ENCODE measurements at places on chromosomes 16 and 17.

DNA sequence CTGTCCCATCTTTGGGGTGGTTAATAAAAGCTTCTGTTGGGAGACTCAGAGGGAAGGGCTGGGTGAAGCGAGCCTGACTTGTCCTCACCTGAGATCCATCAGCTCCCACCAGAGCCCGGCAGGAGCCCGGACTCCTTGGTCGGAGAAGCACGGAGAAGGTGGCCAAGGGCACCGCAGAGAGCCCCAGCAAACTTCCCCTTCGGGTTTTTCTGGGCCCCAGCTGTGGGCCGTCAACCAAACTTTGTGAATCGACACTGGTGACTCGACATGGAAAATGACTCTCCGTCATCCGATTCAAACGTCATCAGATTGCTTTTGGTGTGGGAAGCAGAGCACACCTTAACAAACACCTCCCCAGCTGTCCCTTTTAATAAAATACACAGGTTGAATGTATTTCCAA is 21.4 kb downstream of the ENPP7 start:
- no peak for DNase-seq

DNA sequence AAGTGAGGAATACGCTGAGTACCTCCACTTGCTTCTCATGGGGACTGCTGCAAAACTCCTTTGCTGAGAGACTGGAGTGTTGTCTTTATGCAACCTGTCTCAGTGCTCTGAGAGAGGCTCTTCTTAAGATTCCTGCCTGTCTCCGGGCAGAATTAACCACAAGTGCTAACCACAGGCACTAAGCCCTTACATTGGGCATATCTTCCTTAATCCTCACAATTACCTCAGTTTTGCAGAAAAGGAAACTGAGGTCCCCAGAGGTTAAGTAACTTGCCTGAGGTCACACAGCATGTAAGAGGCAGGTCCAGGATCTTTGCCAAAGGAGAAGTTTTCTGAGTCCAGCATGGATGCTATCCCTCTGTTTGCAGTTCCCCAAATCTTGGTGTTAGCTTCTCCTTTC is 86.0 kb downstream of the GP2 start:
- no peak for DNase-seq

DNA sequence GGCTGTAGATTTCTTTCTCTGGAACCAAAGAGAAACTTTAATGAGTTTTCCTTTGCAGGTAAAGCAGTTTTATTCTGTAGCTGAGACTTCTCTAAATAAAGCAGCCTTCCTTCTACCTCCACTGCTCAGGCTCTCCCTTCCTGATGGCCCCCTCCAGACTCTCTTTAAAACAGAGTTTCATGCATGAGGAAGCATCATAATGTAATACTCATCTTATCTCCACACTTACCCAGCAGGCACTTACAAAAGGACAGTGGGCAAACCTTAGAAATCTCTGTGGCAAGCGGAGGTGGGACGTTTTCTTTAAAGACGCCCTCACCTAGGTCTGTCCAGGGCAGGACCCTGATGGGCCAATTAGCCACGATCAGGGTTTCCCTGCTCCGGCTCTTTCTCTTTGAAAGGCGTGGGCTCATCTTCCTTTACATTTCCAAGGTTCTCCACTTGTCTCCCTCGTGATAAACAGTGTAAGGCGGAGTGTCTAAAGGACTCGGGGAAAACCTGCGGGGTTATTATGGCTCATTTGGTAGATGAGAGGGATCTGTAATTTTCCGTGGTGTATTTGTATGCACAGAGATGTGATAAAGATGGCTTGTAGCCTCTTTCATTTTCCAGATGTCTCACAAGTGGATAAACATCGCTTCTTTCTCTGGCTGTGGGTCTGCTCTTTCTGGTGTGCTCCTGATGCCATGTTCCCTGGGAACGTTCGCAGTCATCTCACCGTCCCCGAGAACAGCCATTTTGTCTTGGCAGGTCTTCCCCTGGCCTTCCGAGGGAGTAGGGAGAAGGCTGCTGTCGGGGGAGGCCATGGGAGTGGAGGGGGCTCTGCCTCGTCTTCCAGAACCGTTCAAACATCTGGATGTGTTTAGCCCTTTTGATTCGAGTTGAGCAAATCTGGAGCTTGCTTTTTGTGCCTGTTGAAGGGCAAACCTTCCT is 239.0 kb downstream of the CCDC182 start:
- DNase-seq: no peak

DNA sequence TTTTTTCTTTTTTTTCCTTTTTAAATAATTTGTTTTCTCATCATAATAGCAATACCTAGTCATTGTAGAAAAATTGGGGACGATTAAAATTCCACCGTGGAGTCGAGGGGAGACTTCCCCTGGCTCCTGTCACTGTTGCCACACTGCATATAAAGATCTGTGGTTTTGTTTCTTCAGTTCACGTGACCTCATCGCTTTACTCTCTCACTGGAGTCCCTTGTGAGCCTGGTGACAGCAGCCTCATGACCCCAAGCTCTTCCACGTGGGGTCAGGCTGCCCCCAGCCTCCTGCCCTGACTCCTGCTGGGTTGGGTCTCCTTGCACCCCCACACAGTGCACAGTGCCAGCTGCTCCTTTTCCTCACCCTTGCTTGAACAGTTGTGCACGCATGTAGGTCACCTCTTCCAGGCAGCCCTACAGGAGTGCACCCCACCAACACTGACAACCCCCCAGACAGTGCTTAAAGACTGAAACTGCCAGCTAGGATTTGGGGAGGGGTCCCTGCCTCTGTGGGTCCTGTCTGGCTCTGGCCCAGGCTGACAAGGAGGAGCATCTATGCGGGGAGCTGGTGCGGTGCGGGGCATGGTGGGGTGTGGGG is 7.3 kb upstream of the METRNL start:
- no peak for DNase-seq

- no peak for DNase-seq
Measured at GRCh38 chr17:46053911-46054534, 55.0 kb downstream of the STH start.

DNA sequence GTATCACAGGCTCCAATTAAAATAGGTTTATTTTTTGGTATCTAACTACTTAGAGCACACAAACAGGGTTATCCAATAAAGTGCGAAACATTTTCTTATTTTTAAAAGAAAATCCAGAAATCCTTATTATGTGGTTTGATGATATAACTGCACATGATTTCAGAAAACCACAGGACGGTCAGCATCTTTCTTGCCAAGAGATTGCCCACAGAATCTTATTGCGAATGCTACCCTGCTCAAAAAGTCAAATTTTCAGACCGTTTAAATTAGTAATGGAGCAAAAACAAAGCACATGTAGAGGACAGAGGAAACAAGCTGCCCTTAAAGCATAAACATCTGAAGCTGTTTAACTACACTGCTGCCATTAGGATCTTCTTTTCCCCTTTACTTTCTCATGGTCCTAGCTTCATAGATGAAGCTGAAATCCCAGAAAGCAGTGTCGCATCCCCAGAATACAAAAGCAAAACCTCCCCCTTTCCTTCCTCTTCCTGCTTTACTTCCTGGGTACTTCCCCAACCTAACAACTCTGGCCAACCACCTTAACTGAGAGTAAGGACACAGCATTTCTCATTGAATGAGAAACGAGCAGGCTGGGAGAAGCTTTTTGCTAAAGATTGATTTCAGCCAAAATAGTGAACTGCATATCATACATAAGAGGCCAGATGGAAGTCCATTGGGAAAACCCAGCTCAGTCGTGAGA is 43.7 kb downstream of the CMTM4 start:
- DNase-seq: no peak

GRCh38 chr16:57578521-57579360 is 36.3 kb downstream of the ADGRG5 start:
- DNase-seq: no peak

DNA sequence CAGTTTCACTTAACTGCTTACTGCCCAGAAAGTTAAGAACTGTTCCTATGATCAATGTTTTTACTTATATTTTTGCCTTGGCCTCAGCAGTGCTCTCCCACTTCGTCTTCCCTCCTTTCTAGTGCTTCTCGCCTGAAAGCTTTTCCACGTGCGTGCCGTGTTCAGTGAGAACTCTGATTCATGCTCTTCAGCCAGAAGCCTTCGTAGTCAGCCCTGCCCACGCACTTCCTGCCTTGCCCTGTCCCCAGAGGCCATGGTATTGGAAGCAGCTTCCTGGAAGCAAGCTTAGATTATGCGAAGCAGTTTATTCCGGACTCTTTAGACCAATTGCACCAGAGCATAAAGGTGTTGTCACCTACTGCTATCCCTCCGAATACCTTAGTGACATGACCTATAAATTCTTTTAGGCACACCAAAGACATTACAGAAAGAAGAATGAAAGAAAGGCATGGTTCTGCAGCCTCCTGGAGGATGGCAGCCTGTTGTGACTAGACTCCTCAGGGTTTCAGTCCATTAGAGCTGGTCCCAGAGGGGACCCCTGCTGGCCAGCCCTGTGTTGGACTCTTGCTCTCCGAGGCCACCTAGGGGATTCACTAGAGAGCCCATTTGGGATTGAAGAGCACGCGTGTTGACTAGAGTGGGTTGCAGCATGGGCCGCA is 105.2 kb downstream of the RPTOR start:
- DNase-seq: peak; percentile 72

DNA sequence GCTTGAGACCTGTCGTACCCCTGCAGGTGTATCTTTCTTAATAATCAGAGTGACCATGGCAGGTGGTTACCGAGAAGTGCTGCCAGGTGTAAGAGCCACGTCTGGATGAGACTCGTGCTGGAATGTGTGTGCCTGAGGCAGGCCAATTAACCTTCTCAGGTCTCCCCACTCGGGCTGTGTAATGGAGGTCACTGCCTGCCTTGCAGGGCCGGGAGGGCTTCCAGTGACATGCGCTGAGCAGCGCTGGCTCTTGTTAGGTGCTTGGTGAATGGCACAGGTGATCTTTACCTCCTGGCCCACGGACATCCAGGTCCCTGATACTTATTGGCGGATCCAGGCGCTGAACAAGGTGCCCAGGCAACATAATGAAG is 4.6 kb upstream of the GSE1 start:
- no peak for DNase-seq

GRCh38 chr16:85800321-85800669 is 800 bp downstream of the COX4I1 start:
- no peak for DNase-seq

DNA sequence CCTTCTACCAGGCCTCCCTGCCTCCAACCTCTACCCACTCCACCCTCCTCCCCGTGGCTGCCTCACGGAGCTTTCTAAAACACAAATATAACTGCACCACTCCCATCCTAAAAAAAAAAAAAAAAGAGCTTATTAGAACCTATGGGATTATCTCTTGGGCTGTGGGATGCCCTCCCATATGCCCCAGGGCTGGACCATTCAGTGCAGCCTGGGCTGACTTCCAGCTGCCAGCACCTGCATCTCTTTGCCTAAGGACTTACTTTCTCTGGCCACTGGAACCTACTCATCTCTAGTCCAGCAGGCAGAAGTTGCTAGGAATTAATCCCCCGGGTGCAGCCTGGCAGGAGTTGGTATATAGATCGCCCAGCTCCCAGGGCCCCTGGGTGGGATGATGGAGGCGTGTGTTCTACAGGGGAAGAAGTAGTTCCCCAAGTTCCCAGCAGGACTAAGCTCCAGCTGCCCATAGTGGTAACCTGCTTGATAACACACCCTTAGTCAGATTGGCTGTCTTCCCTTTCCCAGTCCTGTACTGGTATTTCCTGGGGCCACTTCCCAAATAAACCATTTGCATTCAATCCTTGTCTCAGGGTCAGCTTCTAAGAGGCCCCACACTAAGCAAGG is 10.3 kb downstream of the MPP3 start:
- DNase-seq: peak; percentile 61

DNA sequence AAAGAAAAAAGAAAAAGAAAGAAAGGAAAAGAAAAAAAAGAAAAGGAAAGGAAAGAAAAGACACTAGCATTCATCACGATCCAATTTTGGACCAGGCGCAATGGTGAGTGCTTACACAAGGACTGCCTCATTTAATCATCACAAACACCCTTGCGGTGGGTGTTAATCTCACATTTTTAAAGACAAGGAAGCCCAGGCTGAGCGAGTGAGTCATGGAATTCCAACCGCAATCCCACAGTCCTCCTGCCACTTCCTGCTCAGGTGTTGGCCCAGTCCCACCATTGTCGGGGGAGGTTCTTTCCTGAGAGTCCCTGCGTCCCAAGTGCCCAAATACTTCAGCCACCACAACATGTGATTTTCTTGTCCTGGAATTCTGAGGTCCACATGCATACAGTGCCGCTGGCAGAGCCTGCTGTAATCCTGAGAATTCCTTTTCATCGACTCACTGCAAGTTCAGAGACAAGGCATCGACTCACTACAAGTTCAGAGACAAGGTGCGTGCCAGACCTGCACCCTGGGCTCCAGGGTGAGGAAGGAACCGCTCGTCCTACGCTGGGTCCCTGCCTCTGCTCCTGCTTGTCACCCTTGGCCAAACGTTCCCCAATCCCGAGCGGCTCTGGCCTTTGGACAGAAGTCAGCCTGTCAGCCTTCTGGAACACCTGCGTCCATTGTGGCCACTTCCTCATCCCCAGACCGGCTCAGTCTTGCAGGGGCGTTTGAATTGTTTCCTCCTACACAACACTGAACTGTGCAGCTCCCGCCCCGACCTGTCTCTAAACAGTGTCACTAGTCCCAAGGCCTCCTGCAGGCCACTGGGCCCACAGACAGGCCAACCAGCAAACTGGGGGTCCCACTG is 5.8 kb downstream of the ZG16B start:
- peak; percentile 97 for DNase-seq

- DNase-seq: no peak
Measured at GRCh38 chr17:48997827-48998586, 822 bp downstream of the IGF2BP1 start.

DNA sequence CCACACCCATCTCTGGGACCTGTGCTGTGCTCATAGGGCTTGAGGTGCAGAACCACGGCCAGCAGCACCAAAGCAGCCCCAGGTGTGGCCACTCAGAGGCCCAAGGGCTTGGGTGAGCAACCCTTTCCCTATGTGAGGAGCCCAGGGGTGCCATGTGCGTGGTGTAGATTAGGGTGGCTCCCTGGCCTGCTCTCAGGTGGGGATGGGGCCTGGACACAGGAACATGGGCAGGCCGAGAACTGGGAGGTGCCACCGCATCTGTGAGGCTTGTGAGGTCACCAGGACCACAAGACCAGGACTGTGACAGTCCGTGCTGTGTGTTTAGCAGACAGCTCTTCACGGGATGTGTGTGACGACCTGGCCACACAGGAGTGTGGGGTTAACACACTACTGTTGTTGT is 103.5 kb upstream of the ZNF750 start:
- DNase-seq: no peak

- no peak for DNase-seq
Measured at GRCh38 chr16:23549938-23550337, 7.2 kb downstream of the EARS2 start.

DNA sequence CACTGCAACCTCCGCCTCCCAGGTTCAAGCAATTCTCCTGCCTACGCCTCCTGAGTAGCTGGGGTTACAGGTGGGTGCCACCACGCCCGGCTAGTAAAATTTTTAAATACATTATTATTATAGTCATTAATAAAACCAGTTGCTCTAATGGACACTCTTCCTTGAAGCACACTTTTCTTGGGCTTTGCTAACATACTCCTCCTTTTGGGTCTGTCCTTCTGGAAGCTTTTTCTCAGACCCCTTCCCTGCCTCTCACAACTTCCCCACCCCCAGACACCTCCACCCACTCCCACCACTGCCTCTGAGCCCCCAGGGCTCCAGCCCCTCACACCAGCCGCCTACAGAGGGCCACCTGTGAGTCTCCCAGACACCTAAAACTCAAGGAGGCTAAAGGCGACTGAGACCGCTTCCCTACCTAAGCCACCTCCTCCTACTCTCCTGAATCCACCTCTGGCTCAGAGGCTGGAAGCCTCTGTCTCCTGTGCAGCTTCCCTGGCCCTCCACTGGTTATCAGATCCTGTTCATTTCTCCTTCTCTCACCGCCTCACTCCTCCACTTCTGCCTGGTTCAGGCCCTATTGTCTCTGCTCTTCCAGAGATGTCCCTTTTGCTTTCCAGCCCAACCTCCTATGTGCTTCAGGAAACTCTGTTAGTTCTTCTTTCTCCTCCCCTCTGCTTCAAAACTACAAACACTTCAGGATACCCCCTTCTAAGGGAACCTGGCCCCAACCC is 2.1 kb upstream of the CUEDC1 start:
- no peak for DNase-seq
